ENCODE measurements at places on chromosomes 3 and 15. TPM values are rescaled to one million over a fixed set of nuclear protein-coding genes. Genes with fewer than 3 reads are reported as not detected.

USP50 gene
- 0.57 TPM for polyA plus RNA-seq

TMC3 gene
- 0.08 TPM for polyA plus RNA-seq

SPATA12 gene
- 0.08 TPM for polyA plus RNA-seq

TLR9 gene
- polyA plus RNA-seq, result 0.28 TPM

TJP1 gene
- polyA plus RNA-seq, result 41.6 TPM

DPPA2 gene
- not detected for polyA plus RNA-seq

SNRPN gene
- polyA plus RNA-seq, result 170 TPM

P2RY14 gene
- polyA plus RNA-seq, result 1.5 TPM

NTRK3 gene
- 3.2 TPM for polyA plus RNA-seq

OR5K2 gene
- not detected for polyA plus RNA-seq

DNA sequence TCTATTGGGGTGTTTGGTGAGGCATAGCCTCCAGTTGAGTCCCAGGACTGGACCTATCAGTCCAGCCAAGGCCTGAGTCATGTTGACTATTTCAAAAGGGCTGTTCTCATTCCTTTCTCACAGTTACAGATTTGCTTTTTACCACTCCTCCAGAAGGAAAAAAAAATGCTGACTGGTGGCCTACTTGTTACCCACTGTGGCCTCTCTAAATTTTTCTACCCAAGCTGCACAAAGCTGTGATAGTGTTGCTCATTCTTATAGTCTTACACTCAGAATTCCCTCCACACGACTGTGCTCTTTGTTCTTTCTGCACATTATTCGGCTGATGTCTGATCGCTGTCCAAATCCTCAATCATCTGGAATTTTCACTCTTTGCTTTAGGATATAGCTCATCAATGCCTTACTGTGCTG lies 1142.2 kb downstream of the IGSF11 start:
- DNase-seq, result no peak

GRCh38 chr3:53672981-53673380 lies 173.2 kb downstream of the CHDH start:
- peak; percentile 46 for DNase-seq

GRCh38 chr3:129608936-129609590 lies 2.6 kb upstream of the PLXND1 start:
- DNase-seq, result no peak

GRCh38 chr3:196966526-196967401 lies 1.9 kb downstream of the PIGZ start:
- DNase-seq, result peak; percentile 18

- DNase-seq, result no peak
Observed at GRCh38 chr3:126211569-126211968, 31.2 kb upstream of the ALDH1L1 start.

DNA sequence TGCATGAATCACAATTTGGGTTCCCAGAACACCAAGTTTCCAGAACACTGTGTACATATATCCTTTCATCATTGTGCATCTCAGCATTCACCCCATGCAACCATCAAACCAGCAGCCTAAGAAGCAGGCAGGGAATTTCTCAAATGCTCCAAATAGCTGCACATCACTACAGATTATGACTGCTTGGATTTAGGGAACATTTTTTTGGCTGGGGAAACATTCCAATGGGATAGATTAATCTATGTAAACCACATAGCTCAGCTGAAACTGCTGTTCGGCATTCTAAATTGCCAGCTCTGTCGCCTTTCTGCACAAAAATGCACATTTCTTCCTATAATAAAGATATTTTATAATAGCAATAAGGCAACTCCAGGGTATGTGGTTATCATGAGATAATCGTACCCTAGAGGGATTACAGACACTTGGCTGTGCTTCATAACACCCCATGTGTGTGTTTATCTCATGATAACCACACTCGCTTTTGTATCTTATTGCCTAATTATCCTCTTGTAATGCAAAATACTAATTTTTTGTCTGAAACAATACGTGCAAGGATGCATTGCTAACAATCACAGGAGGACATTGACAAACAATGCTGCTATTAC lies 483.7 kb upstream of the DPH6 start:
- DNase-seq, result no peak

DNA sequence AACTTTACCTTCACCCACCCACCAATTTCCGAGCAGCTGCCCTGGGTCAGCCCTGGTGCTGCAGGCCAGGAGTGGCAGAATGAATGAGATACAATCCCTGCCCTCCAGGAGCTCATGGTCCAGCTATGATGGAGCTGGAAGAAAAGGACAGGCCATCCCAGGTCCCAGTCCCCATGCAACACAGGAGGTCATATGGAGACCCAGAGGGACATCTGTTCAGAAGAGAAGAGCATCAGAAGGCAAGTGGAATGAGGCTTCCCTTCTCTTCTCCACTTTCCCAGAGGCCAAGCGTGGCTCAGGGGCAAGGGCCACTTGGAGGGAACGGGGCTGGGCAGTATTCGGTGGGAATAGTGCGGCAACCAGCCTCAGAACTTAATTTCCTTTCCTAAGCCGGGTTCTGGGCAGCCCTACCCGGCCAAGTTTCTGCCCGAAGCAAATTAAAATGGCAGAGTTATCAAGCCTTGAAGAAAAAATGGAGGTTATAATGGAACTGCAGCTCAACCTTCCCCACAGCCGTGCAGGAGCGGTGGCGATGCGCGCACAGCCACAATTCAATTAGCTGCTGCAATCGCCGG lies 35.9 kb downstream of the TLE3 start:
- no peak for DNase-seq

DNA sequence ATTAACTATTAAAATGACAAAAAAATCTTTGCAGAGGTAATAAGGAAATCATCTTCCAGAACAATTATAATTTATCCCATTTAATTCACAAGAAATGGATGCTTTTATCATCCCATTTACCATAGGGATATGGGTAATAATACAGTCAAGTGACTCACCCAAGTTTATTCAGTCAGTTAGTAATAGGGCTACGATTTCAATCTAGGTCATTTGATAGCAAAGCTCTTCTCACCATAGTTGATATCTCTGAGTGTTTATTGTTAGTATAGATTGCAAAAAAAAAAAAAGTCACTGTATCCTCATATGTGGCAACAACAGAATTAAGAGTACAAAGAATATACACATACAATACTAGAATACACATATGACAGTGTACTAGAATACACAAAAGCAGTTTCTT lies 797.1 kb downstream of the ROBO1 start:
- no peak for DNase-seq

GRCh38 chr3:37811625-37812498 lies 49.8 kb upstream of the CTDSPL start:
- DNase-seq, result no peak

DNA sequence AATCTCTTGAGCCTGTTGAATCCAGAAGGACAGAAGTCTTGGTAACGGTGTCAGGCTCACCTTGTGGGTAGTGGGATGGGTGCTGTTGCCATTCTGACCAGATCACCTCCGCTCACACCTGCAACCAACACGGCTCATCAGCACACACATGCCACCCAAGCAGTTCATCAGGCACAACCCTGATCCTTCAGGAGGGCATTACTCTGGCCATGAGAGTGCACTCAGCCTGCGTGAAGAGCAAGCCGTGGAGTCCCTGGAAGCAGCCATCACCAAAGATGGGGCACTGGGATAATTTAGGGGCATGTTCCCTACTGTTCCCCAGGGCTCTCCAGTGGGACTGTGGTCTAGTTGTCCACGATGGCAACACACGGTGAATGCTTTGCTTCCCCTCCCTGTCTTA lies 120.5 kb downstream of the SHQ1 start:
- no peak for DNase-seq

DNA sequence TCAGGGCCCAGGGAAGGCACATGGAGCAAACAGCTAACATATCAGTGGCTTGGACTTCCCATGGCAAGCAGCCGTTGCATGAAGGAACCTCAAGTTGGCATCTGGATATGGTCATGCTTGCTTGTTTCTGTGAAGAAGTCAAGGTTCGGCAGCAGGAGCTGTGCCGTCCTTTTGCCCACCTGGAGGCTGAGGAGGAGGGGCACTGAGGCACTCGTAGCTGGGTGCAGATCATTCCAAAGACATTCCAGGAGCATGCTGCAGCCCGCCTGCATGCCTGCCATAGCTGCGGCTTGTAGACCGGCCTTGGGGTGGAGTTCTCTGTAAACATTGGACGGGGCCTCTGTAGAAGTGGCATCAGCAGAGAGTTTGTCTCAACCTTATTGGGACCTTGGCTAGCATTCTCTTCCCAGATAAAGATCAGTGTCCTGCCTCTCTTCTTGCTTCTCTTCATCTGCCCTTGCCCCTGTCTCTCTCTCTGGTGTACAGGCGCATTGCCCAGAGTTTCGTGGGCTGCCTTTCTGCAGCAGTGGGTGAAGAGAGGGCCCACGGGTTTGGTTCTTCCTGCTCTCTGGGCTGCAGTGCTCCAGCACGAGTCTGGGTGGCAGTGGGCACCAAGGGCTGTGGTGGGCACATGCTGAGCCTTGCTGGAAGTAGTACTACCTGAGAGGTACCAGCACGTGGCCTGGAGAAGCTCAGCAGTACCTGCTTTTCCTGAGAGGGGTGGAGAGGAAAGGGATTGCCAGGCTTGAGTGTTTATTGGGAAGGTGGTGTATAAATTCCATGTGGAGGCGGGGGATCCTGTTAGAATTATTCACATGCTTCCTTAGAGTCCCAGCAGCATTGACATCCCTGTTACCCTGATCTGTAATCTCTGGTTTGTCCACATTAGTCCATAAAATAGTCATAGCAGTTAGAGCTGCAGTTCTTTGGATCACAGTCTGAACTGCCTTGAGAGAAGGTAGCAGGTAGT lies 49.4 kb downstream of the CHCHD6 start:
- DNase-seq, result no peak

DNA sequence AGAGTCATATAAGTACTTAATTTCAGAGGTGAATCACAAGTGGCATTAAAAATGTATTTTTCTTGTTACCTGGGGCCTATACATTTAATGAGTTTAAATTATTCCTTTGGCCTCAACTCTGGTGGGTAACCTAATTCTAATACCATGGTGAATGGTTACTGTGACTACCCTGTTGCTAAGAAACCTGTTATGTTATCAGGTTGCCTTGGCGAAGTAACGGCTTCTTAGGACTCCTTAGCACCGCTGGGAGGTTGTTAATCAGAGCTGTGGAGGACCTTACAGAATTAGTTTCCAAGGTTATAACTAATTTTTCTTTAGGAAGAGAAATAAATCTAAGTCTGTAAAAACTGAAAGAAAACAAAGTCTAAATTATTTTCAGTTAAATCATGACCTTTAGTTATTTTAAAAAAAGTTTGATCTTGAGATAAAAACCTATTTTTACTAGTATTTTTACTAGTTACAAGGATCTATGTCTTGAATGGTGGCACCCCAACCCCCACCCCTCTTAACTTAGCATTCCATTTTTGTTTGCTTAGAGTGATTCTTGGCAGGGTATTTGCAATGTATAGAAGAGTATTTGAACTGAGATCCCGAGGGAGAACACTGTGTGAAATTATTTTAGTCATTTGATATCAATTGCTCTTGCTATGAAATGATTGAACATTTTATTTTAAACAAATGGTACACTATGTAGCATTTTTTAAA lies 155.5 kb downstream of the FNDC3B start:
- no peak for DNase-seq

- no peak for DNase-seq
Observed at GRCh38 chr15:38562278-38562677, 2.3 kb downstream of the RASGRP1 start.

- no peak for DNase-seq
Observed at GRCh38 chr3:139318431-139318816, 25.4 kb upstream of the MRPS22 start.

- no peak for DNase-seq
Observed at GRCh38 chr15:75822685-75823278, 20.5 kb upstream of the UBE2Q2 start.

GRCh38 chr3:89145995-89146394 lies 38.6 kb downstream of the EPHA3 start:
- DNase-seq, result no peak

GRCh38 chr3:36477655-36478054 lies 97.4 kb downstream of the STAC start:
- no peak for DNase-seq

- no peak for DNase-seq
Observed at GRCh38 chr3:46466273-46466672, 1.6 kb upstream of the LTF start.

GRCh38 chr15:71302861-71303410 lies 187.7 kb downstream of the THSD4 start:
- no peak for DNase-seq

DNA sequence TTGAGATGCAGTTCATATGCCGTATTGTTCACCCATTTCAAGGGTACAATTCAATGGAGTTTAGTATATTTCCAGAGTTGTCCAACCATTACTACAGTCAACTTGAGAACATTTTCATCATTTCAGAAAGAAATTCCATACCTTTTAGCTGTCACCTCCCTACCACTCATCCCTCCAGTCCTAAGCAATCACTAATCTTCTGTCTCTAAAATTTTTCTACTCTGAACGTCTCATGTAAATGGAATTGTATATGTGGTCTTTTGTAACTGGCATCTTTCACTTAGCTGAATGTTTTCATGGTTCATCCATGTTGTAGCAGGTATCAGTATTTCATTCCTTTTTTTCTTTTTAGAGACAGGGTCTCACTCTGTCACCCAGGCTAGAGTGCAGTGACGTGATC lies 51.1 kb downstream of the CMTM7 start:
- no peak for DNase-seq

- no peak for DNase-seq
Observed at GRCh38 chr15:98878172-98878571, 129.4 kb downstream of the PGPEP1L start.

DNA sequence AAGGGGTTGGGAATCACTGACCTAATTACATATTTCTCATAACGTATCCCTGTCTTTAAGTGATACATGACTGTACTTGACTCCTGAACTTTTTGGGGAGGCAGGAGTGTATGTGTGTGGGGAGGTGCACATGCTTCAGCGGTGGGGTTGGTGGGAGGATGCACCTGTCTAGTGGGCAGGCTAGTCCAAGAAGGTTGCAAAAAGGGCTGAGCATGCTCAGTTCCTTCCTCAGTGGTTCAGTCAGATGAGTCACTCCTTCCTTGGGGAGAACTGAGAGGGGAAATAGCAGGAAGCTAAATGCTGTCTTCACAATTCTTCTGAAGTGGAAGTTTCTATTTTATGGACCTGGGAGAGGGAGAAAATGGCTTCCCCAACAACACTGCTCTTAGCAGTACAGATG lies 24.6 kb upstream of the AP4E1 start:
- no peak for DNase-seq

DNA sequence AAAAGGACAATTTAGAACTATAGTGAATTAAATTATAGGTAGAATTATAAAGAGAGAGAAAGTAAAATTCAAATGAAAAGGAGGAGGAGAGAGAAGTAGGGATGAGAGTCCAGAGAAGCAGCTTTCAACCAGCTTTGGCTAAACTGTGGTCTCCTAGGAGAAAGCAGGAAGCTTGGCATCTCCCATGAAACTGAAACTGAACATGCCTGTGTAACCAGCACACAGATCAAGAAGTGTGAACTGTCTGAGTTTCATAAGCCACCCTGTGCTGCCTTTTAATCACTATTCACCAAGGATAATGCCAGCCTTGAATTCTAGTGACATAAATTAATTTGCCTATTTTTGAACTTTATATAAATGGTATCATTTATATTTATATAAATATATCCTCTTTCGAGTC lies 128.5 kb downstream of the MYRIP start:
- no peak for DNase-seq

GRCh38 chr15:52557274-52557641 lies 11.6 kb downstream of the ARPP19 start:
- DNase-seq, result no peak
